ENCODE measurements at places on chromosomes 7 and 10.

DNA sequence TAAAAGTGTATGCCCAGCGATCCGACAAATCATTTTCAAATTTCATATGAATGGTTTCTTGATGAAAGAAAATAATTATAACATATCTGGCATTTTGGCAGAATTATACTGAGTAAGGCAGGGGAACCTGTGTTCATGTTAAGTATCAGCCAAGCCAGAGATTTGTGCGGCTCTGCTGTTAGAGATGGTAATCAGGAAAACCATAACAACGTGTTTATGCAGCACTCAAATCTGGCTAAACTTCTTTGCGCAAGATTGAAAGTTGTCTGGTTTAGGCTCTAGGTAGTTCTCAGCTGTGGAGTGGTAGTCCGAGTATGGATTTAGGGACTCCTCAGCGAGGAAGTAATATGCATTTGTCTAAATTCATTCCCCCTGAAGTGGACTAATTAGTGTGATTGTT lies 8.9 kb upstream of the CTBP2 start:
- DNase-seq, result no peak

DNA sequence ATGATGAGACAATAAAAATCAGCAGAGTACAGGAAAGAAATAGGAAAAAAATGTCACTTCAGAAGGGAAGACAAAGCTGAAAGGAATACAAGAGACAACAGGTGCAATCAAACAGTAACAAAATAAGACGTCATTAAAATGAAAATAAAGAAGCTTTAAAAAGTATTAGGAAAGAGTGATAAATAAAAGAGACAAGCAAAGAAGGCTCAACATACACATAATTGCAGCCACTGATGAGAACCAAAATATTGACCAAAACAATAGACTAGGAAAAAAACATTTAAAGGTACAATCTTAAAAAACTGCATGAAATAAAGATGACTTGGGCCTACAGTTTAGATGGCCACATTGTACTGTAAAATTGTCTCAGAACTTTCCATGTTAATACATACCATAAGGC lies 160.5 kb upstream of the MINDY3 start:
- no peak for DNase-seq

DNA sequence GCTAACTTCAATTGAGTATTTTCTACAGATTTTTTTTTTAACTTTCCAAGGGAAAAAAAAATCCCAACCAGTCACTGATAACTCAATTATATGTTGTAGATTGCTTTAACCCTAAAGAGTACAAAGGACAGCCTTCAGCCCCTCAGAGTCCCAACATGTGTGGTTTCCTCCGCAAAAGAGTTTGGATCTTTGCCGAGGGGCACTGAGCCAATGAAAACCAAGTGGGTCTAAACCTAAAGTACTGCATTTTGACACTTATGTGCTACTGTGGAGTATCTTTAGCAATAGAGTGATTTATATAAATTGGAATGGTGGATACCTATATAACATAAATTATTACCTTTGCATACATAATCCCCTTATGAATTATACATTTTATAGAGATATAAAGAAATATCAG lies 91.5 kb downstream of the SEMA3D start:
- no peak for DNase-seq

GRCh38 chr10:49661140-49661856 lies 18.2 kb upstream of the C10orf53 start:
- no peak for DNase-seq

GRCh38 chr10:1210667-1211066 lies 154.5 kb downstream of the WDR37 start:
- DNase-seq, result no peak

DNA sequence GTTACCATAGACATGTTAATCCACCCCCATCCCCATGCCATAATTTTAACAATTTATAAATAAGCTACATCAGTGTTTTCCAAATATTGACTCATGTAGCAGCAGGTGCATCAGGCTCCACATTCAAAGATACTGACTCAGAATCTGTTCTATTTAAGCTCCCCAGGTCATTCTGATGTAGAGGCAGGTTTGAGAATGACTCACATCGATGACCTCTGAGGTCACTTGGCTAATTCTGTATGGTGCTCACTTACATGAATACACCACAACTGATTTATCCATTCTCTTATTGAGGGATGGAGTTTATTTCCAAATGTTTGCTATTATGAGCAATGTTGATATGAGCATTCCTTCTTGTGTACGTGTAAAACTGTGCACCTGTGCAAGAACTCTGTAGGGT lies 1159.0 kb downstream of the TYW1 start:
- DNase-seq, result no peak

GRCh38 chr10:79223091-79224048 lies 123.9 kb upstream of the PPIF start:
- no peak for DNase-seq

GRCh38 chr10:114212153-114212552 lies 26.9 kb upstream of the VWA2 start:
- no peak for DNase-seq

DNA sequence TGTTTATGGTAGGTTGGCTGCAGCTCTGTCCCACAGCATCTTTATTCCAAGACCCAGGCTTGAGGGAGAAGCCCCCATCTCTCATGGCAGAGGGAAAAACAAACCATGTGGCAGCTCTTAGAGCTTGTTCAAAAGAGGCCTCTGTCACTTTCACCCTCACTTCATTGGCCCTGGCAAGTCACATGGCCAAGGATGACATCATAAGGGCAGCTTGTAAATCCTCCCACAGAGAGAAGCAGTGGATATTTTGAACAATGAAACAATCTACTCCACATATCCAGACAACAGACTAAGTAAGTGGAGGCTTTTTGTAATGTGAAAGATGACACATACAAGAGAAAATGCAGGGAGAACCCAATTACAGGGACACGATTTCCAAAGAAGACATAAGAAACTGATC lies 108.1 kb downstream of the GRID1 start:
- no peak for DNase-seq

- peak; percentile 84 for DNase-seq
These were observed at the start of gene NPC1L1 for GRCh38 chr7:44541028-44541869. Gene NPC1L1 (minus strand): TSS chr7:44541330. CDS start chr7:44541259, 71 bp downstream.

- DNase-seq, result no peak
These were observed 46.7 kb downstream of the NOC3L start for GRCh38 chr10:94315975-94316464.

- no peak for DNase-seq
These were observed 60.7 kb downstream of the SMURF1 start for GRCh38 chr7:99083068-99083651.

- DNase-seq, result no peak
These were observed 3.2 kb downstream of the IMPDH1 start for GRCh38 chr7:128406314-128407232.

DNA sequence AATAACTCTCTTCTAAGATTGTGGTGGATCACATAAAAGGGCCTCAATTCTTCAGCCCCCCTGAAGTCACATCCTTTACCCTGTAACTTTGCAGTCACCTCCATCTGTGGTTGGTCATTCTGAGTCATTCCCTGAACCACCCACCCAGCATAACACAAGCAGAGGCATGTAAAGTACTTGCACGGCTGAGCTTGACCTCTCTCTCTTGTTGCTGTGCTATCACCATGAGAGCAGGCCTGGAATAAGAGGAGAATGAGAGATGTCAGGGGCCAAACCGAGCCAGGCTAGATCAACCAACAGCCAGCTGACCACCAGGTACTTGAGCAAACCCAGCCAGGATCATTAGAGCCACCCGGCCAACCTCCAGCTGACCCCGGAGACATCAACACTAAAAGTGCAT lies 13.5 kb upstream of the STK17A start:
- DNase-seq, result no peak

GRCh38 chr10:27188259-27188658 lies 33.1 kb downstream of the MASTL start:
- DNase-seq, result no peak

DNA sequence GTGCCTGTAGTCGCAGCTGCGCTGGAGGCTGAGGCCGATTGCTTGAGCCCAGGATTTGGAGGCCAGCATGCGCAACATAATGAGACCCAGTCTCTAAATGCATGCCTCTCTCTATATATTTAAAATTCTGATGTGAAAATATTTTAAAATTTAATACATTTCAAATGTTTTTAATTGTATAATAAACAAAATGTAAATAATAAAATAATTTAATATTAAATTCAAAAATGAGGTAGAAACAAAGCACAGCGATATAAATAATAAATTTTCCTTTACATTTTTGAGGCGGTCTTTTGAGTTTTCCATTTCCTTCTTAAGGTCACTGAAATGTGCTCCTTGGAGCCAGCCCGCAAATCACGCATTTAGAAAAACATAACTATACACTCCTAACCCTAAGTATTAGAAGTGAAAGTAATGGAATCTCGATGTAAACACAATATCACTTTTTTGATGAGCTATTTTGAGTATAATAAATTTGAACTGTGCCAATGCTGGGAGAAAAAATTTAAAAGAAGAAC lies 523 bp upstream of the CDK1 start:
- no peak for DNase-seq

DNA sequence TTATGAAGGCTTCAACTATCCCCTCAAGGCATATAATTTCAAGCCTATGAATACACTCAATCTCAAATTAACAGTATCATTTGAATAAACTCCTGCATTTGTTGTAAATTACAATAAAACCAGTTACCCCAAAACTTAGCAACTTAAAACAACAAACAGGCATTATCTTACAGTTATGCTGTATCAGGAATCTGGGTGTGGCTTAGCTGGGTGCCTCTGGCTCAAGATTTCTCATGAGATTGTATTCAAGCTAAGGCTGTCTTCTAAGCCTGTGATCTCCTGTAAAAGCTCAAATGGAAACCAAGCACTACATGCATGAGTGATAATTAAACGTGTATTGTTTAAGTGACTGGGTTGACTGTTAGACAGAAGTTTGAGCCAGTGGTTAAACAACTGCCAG lies 341.0 kb upstream of the PHF14 start:
- DNase-seq, result no peak

- no peak for DNase-seq
These were observed 515.3 kb downstream of the GRID1 start for GRCh38 chr10:85851325-85851724.

- no peak for DNase-seq
These were observed 169.5 kb downstream of the DKK1 start for GRCh38 chr10:52483587-52483986.

DNA sequence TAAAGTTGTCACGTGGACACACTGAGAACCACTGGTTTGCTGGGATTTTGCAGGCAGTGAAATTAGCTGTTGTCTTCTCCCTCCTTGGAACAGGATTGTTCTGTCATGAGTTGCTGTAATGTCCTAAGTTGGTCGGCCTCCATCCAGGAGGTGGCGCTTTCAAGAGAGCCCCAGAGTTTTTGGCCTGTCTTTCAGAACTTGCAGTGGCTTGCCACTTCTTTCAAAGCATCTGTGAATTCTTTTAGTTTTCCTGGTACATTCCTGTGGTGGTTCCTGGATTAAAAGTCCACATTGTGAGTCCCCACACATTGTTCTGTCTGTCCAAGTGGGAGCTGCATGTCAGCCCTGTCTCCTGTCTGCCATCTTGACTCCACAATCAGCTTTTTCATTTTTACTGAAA lies 133.8 kb downstream of the PON1 start:
- DNase-seq, result peak; percentile 2

DNA sequence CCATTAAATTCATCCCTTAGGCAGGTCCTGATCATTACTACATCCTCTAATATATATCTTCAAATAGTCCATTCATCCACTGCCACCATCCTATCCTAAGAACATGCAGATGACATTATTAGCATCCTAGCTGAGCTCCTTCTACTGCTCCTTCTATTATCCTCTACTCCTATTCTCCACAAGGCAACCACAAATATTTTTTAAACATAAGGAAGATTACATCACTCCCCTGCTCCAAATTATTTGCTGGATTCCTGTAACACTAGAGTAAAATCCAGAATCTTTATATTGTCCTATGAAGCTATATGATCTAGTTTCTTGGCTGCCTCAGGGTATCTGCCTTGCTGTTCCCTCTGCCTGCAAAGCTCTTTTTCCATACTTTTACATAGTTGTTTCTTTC lies 176.3 kb upstream of the SLC26A5 start:
- no peak for DNase-seq

- DNase-seq, result no peak
These were observed 398.4 kb downstream of the DGKB start for GRCh38 chr7:14504134-14504533.

GRCh38 chr10:78426181-78426580 lies 392.5 kb downstream of the RPS24 start:
- DNase-seq, result no peak

DNA sequence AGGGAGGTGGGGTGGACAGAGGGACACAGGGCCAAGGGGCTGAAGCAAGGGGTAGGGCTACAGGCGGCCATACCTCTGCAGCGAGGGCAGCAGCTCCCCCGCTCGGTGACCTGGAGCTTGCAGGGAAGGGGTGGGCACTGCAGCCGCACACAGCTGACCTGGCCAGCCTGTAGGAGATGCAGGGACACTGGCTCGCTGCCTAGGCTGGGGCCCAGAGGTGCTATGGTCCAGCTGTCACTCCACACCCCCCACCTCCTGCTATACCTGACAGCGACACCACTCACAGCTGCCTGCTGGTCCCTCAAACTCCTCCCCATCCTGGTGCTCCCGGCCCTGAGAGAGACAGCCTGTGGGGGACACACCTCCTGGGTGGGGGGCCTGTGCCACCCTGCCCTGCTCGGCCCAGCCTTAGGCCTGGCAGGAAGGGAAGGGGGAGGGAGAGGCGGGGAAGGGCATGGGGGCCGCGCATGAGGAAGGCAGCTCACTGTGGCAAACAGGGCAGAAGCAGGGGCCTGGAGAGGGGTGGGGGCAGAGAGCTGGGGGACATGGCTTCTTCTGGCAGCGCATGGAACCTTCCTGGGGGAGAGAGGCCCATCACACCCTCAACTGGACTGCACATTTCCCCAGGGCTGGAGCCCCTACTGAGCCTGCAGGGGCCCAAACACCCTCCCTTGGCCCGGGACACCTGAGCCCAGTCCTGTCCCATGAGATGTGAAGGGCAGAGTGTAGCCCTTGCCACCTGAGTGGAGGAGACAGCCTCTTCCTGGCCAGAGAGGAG lies 23.9 kb downstream of the ATP6V1F start:
- no peak for DNase-seq

DNA sequence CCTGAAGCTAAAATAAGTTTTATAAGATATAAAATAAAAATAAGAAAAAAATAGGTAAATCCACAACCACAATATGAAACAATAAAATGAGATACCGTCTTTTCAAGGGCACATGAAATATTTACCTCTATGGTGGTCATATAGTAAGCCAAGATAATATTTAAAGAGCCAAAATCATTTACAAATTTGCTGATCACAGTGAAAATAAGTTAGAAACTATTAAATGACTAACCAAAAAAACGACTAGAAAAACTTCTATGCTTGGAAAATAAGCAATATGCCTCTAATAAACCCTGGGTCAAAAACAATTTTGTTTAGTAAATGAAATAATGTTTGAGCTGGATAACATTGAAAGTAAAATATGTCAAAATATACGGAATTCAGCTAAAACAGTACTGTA lies 535.2 kb downstream of the GRID1 start:
- DNase-seq, result no peak

Data from hematopoietic multipotent progenitor cell treated with erythropoietin and hydrocortisone succinate and interleukin-3 and kit ligand, for 8 days (in vitro differentiated cells).